CD8-positive, alpha-beta memory T cell (primary cell): ENCODE measurements at places on chromosomes 6 and 20.
A peak's percentile ranks its signal among the peaks of the same experiment; 100 is the strongest.

- DNase-seq, result no peak
Observed at GRCh38 chr6:167276772-167277533, 14.2 kb upstream of the UNC93A start.

DNA sequence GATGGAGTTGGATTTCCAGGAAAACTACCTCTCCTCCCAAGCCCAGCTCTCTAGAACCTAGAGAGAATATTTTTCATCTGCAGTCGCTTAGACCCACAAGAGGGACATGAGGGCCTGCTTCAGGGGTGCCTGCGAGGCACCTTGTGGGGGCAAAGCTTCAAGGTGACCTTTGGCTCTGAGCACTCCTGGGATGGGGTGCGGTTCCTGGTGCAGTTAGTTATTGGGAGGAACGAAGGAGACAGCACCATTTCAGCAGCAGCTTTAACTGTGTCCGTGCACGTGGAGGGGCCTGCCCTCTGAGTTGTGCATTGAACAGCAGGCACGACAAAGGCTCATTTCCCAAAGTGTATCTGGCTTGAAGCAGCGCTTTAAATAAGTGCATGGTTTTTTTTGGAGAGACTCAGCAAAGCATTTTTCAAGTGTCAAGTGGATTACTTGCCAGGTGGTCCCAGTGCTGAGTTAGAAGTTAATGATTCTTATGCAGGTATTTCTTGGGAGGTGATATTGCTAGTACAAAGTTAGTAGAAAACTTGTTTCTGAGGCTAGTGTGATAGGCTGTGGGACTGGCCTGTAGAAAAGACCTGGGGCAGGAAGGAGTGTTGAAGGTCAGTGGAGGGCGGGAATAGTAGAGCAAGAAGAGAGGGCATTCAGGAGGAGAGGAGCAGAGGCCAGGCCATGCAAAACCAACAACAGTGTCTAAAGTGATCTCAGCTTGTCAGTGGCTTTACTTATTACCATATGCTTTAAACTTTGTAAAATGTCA is 3.8 kb downstream of the IGF2R start:
- no peak for DNase-seq

DNA sequence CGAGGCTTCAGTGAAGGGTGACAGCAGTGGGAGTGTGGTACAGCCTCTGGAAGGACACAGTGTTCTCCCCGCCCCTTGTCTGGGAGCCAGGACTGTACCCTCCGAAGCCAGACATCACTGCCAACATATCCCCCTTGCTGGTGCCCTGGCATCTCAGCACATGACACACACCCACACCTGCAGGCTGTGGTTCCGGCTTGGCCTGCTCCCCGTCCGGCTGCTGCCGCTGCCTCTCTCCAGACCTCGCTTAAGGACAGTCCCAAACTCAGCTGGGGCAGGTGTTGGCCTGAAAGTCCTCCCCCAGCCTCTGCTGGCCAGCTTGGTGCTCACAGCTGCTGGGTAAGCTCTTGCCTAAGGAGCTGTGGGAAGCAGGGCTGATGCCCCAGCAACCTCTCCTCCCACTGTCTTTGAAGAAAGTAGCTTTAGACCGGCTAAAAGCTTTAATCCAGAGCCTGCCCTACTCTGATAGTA is 7.0 kb downstream of the EMILIN3 start:
- DNase-seq, result no peak

- peak; percentile 63 for DNase-seq
Observed at GRCh38 chr6:90285611-90286381, 10.8 kb downstream of the BACH2 start.

- no peak for DNase-seq
Observed at GRCh38 chr6:163570579-163571231, 156.2 kb downstream of the QKI start.

DNA sequence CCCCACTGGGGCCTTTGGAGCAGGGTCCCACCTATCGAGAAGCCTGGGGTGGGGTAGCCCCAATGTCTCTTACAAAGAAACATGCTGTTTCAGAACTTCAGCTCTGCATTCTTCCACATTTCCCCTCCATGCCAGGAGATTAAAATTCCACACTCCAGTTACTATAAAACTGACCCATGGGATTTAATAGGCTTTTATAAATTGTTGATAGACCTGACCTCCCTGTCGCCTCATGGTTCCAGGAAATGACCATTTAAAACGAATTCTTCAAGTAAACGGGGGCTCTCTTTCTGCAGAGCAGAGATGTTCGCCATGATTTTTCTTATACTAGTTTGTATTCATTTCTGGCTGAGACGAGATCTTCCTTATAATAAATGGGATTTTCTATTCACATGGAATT is 19.3 kb downstream of the RIN2 start:
- no peak for DNase-seq
